ENCODE measurements at places on chromosomes 1 and 21.
A peak's percentile ranks its signal among the peaks of the same experiment; 100 is the strongest.

DNA sequence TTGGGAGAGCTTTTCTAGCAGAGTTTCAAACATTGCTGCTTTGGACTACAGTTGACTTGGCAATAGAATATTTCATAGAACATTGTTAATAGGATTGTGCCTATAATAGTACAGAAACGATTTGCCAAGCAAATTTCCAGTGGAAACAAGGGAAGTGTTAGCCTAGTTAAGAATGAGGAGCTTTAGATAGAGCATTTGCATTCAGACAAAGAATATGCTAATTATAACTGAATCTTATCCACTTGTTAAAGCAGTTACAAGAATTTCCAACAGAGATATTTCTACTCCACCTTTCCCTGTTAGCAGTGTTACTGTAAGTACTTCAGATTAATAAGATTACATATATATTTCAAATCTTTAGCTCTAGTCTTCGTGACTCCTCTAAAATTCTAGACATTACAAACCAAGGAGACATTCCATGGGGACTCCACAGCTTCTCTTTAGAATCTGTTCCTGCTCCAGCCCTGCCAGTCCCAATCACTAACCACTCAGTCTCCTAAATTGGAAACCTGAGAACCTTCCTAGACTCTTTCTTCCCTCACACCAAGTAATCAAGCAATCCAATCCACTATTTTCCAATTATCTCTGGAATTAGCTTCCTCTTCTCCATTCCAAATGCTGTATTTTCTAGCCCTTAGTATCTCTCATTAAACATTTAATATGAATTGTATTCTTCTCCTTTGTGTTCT is 141.8 kb upstream of the PBX1 start:
- no peak for DNase-seq

- DNase-seq: no peak
Measured at GRCh38 chr1:47679301-47679791, 241.5 kb downstream of the FOXD2 start.

DNA sequence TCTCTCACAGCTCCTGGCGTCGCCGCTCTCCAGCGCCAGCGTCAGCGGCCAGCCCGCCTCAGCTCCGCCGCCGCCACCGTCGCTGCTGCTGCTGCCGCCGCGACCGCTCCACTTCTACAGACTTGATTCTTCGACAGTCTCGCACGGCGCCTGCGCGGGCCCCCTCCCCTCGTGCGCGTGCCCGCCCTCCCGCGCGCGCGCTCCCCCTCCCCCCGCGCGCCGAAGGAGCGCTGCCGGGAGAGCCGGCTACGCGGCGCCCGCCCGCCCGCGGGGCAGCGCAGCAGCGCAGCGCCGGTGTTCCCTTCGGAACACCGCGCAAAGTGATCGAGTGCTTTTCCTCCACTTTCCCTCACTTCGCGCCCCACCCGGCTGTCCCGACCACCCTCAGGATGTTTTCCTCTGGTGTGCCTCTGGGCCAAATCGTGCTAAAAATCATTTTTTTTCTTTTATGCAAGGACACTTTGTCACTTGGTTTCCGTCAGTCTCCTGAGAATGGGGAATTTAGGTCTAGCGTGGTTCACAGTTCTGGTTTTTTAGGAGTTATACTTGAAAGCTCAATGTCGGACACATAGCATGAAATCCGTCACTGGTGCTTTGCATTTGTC is at the start of gene IRF2BP2:
TSS of gene IRF2BP2 (minus strand) at position 118 of the 605 bp plus-strand sequence. CDS start 684 bp downstream, outside the sequence.
- peak; percentile 82 for DNase-seq

DNA sequence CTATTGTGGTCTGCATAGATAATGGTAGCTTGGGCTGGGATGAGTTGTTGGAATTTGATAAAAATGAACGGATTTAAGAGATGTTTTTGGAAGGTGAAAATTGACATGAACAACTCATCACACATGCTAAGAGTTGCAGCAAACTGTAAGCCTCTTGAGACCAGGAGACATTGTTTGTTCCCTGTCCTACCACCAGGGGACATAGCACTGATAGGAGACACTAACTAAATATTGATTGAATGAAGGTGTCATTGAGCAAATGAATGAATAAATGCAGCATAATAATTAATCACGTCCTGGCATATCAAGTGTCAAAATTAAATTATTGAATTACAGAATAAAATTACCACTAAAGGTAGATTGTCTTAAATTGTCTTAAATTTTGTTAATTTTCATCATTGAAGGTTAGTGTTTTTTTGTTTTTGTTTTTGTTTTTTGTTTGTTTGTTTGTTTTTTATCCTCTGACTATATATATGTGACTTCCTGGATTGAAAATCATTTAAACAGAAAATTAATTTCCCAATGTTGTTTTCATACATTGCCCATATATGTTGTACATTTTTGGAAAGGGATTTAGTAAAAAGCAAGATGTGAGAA is 285.3 kb upstream of the C1orf105 start:
- DNase-seq: no peak

DNA sequence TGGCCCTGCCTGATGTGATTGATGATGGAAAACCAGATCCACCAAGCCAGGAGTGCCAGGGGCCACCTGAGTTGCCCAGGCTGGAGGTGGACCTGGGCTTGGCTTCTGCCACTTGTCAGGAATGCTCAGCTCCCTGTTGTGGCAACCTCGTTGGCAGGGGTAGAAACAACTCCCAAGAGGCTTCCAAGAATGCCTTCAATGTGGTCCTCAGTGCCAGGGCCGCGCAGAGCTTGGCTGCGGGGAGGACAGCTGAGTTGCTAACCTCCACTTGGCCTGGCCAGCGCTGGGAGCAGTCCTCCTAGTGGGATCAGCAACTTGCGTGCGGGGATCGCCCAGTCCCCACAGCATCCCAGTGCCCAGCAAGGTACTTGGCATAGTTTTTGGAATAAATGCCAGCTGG is 9.0 kb downstream of the MYOM3 start:
- no peak for DNase-seq

DNA sequence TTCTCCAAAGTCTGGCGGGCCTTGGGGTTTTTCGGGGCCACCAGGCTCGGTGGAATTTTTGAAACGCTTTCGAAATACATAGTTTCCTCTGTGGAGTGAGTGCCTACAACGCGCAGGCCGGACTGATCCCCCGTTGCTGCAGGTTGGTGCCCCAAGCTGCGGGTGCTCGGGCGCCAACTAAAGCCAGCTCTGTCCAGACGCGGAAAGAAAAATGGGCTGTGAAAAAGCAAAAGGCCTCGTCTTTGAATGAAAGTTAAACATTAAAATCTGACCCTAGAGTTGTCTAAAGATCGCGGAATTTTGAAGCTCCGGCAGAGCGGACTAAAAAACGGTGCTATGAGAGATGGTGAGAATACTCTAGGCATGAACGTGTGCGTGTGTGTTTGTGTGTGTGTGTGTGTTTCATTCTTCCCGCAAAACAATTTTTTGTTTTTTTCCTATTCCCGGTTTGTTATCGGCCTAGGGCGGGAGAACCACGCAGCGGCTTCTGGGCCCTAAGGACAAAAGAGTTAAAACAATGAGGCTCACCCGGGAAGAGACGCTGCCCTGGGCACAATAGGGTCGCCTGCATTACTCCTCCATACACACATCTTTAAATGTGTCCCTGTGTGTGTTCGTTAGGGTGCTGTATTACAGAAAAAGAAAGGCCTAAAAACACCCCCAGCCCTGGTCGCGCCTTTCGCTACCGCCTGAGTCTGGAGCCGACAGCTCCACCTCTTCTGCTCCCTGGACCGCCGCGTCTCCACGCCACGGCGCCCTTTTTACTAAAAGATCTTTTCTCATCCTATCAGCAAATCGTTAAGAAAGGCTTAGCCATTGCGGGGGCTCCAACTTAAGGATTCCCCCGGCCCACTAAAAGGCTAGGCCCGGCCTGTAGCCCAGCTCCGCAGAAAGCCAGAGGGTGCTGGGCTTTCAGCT is 3.2 kb downstream of the TBX15 start:
- DNase-seq: no peak

DNA sequence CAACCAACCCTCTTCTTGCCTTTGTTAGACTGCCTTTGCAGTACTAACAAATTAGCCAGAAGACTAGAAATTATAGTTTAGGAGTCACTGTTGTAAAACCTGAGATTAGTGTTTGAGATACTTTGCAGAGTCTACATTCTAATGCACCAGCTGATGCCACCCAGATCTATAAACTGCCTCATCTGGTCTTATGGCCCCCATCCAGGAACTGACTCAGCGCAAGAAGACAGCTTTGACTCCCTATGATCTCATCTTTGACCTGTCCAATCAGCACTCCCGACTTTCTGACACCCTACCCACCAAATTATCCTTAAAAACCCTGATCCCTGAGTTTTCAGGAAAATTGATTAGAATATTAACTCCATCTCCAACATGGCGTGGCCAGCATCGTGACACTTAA is 334.6 kb downstream of the RGS7 start:
- no peak for DNase-seq

DNA sequence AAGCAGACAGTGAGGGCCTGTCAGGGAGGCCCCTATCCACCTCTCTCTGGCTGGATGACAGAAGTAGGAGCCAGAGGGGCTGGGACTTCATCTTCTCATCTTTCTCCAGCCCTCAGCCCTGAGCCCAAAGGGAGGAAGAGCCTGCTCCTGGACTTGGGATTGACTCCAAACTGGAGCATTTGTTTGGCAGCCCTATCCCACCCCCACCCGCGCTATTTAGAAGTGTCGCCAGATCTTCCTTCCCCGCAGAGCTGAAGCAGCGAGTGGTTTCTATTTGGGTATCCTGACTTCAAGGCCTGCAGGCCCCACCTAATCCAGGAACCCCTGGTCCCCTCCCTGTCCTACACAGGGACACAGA is 9.6 kb downstream of the NES start:
- no peak for DNase-seq
